ENCODE measurements at places on chromosomes 5 and 9. TPM values are rescaled to one million over a fixed set of nuclear protein-coding genes. Genes with fewer than 3 reads are reported as not detected.

DNA sequence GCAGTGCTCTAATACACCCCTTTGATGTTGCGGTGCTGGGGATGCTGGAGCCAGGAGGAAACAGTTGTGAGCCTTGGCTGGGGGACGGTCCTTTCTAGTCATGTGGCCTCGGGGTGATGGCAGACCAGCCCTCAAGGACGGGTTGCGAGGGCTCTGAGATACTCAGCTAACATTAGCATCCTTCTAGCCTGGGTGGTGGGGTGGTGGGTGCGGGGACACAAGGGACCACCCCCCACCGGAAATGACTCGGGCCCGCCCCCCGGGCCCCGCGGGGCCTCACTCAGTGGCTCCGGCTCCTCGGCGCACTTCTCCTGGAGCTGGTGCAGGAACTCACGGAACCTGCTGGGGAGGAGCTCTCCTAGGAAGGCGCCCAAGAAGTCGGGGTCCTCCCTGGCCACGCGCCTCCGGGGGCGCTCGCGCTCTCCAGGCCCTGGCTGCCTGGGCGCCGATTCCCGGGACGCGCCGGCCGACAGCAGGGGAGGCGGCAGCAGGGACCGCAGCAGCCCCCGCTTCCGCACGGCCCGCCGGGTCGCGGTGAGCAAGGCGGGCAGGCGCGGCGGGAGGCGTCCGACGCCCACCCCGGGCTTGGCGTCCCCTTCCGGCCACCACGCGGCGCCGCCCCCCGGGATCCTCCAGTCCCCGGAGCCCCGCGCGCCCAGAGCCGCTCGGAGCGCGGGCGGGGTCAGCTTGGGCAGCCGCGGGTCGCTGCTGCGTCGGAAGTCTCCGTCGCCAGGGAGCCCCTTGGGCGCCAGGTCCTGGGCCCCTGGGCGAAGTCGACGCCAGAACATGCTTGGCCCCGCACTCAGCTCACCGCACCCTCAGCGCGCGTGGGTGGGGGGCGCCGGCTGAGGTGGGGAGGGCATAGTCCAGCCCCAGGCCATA, 873 bp downstream of the C9orf50 start:
- DNase-seq, result peak; percentile 85

DNA sequence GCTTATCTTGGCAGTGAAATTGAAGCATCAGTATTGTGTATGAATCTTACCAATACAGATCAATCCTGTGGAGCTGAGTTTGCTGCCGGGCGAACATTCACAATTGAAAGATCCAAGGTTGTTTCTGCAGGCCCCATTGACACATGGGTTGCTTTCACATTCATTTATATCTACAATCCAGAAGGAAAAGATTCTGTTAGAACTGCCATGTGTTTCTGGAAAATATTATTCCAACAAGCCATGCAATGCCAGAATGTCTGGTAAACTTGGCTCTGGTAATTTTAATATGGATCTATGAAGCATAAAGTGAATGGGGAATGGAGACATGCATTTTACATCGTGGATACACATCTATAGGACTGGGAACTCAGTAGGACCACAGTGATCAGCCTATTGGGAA, 180.8 kb downstream of the FBN2 start:
- no peak for DNase-seq

- DNase-seq, result peak; percentile 70
Observed at GRCh38 chr5:141882594-141883183, 4.5 kb upstream of the PCDH1 start.

Gene CCL28
- total RNA-seq, result not detected
